ENCODE measurements at places on chromosomes 6 and 20.

GRCh38 chr20:55354720-55355119 is 650.6 kb downstream of the CBLN4 start:
- no peak for DNase-seq

GRCh38 chr20:34452281-34452982 is 63.8 kb upstream of the DYNLRB1 start:
- no peak for DNase-seq

DNA sequence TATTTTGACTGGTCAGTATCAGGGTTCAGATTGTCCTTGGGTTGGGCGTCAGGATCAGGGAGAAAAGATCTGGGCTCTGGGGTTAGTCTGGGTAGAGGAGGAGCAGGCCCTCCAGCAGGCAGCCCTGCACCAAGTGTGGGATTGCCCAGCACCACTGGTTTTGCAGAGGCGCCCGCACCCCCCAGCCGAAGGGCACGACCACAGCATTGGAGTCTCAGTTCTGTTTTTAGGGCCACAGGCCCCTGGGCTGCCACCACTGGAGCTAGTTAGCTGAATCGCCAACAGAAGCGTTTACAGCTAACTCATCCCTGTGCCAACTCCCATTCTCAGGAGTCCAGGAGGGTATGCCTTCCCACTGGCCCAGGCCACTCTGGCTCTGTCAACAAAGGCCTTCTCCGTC is 84.2 kb downstream of the TCP11 start:
- no peak for DNase-seq

DNA sequence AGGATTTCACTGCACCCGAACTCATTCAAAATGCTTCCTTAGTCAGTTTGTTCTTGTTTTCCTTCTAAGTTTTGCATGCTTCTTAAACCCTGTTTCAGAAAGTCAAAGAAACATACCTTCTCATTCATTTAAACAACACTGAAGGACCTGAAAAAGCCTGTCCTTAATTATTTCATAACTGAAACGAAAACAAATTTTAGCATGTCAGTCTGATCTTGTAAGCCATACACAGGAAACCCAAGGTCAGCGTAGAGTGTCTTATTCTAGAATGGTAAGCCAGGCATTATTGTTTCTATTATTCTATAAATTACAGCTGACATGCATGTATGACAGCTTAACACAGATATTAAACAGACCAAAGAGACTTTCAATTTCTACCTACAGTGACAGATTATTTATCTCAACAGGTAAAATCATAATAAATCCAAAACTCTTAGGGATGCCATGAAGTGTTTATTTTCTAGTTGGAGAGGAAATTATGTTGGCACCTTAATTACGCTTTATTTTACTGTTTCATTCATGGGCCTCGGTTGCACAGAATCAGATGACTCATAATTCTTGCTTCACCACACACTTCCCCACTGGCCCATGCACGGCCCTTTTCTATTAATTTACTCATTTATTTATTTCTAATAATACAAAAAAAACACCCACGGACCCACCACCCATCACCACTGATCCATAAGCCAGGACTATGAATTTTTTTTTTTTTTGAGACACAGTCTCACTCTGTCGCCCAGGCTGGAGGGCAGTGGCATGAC is 39.3 kb upstream of the DUSP22 start:
- DNase-seq: no peak

DNA sequence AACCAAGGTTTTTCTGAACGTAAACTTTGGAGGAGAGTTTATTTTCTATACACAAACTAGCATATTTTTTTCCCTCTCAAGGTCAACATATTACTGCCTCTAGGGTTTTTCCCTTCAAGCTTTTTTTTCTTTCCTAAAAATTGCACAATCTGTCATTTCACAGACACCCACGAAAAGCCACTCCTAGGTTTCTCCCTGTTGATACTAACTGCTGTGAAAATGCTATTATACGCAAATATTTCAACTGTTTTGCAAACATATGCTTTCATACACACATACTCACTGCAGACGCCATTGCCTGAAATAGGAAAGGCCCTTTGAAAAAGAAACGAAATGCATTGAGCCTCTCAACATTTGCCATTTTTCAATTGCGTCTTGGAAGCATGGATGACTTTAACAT is 333.0 kb downstream of the CD83 start:
- DNase-seq: no peak

- DNase-seq: peak; percentile 0
Observed at GRCh38 chr6:161748535-161749416, 474.9 kb upstream of the AGPAT4 start.

DNA sequence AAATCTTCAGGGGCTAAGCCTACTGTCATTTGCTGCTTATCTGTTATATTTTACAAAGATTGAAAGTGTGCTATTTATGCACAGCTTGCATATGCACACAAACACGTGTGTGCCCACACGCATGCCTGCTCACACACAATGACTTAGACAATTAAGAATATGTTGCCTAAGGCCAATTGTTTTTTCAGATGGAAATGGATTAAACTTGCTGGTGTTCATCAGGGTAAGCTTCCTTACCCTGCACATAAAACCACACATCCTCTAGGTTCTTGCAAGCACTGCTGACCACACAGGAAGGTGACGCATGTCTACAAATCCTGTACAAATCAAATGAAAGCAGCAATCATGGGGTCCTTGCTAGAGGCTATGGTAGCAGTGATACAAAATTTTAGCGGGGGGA is 58.4 kb downstream of the GJA10 start:
- peak; percentile 22 for DNase-seq

DNA sequence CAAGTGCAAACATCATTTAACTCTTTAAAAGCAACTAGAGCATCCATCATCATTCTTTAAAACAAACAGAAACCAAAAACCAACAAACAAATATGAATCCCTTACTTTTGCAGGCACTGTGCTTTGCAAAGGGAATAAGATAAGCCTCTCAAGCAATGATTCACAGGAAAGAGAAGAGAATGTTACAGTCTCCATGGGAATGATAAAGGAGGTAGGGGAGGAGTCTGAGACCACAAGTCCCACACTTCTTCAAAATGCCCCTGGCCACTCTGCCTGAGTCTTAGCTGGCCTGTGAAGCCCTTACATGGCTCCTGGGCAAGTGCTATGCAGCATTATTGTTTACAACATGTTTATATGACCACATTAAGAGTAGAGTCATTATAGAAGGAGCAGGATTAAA is 257.7 kb upstream of the MARCKS start:
- no peak for DNase-seq

GRCh38 chr6:51792273-51793030 is 295.0 kb downstream of the PKHD1 start:
- no peak for DNase-seq

DNA sequence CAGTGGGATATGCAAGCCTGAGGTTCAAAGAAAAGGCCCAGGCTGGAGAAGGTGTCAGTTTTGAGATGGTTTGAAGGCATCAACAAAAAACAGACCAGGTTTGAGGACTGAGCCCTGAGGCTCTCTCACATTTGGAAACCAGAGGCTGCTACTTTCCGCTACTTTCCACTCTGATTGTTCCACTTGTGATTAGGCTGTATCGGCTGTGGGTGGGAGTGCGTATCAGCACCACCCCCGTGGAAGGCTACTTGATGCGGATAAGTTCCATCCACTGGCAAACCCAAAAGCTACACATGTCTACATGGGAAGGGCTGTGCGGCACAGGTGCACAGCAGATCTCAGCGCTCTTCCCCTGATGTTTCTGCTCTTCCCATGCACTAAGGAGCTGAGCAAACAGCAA is 198.7 kb downstream of the GMPR start:
- no peak for DNase-seq

DNA sequence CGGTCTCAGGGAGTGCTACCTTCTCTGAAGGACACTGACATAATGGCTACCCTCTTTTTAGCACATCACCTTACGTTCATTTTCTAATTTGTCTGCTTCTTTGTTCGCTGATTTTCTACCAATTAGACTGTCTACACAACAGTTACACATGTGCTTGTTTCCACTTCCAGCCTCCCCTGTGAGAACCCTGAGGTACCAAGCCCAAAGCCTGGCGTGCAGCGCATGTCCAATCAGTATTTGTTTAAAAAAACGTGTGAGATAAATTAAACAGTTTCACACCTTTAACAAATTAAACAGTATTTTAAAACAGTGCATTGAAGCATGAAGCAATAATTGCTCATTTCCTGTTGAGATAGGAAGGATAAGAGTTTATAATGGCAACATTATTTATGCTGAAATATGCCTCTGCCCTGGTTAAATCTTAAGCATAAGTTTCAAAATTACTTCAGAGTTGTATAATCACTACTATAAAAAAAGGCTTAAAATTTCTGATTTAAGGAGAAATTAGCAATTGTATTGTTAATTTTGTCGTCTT is 88.9 kb downstream of the MAP3K5 start:
- no peak for DNase-seq

GRCh38 chr6:25774120-25774715 is 19.7 kb downstream of the SLC17A4 start:
- no peak for DNase-seq

- DNase-seq: no peak
Observed at GRCh38 chr6:37910998-37911397, 91.5 kb downstream of the ZFAND3 start.

DNA sequence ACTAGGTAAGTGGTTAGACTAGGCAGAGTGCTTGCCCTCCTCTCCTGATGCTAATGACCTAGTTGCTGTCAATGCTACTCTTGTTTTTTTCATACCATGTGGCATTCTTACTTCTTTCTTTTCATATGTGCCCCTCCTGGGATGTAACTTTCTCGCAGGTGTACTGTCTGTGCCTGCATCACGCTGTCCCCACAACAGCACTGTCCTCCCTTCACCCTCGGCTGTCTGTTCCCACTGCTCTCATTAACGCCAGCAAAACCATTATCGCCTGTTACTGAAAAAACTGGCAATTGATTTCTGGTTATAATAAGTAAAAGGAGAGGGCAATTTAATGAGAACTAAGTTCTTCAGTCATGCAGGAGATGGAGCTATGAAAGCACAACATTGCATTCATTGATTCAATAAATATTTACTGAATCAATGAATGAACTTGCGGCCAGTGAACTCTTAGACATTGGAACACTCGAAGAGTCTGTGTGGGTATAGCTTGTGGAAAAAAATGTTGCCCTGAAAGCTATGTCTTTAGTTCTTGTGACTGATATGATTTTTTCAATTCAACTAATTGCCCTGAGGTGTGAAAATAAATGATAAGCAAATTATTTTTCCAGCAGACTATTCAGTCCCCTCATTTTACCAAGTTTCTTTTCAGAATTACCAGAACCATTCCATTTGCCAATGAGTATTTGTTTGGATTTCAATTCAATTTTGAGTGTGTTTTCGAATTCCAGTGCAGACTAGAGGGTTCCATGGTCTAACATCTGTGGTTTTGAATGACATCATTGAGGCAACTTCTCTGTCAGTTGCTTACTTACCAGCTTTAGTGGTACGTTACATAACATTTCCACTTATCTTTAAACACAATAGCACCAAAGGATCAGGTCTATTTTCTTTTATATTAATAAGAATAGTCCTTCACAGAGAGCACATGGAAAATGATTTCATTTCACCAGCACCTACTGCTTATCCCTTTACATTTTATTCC is 2.1 kb downstream of the SLC17A4 start:
- DNase-seq: no peak

GRCh38 chr6:109738255-109738654 is 47.2 kb downstream of the FIG4 start:
- DNase-seq: no peak

DNA sequence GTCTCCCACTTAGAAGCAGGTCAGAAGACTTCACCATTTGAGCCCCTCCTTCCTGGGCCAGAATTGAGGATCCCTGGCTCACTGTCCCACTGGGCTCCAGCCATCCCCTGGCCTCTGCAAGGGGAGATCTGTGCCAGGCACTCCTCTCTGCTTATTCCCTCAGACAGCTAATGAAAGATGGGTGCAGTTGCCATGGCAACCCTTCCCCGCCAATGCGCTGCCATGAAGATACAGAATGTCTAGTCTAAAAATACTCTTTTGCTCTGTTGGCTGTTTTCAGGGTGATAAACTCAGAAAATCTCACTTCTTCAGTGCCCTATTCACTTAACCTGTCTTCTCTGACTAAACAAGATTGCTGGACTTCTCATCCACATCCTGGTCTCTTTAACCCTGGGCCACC is 13.6 kb upstream of the TTLL2 start:
- no peak for DNase-seq

GRCh38 chr6:80508885-80509630 is 402.6 kb downstream of the BCKDHB start:
- DNase-seq: no peak

All from stimulated activated CD8-positive, alpha-beta memory T cell treated with anti-CD3 and anti-CD28 coated beads, Interleukin-4, amount 100 ng/mL, for 24 hours (primary cell).